ENCODE measurements at places on chromosomes 7 and 10. TPM values are rescaled to one million over a fixed set of nuclear protein-coding genes. Genes with fewer than 3 reads are reported as not detected.

DNA sequence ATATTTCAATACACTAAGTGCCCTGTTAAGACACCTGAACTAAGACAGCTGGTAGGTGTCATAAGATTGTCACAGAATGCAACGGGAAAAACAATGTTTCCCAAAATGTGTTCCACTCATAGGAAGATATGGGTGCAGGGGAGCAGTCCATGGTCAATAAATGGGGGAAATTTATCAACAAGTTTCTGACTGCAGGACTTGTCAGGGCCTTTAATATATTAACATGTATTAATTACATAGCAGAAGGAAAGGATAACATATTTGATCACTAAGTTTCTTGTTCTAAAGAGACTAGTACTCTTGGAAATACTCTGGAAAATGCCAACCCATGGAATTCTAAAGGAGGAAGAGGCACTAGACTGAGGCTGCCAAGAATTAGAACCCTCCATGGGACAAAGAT, 6.7 kb downstream of the RBP3 start:
- DNase-seq: no peak

- DNase-seq: no peak
These were observed 150.9 kb downstream of the POLR1F start for GRCh38 chr7:19557726-19558465.

DNA sequence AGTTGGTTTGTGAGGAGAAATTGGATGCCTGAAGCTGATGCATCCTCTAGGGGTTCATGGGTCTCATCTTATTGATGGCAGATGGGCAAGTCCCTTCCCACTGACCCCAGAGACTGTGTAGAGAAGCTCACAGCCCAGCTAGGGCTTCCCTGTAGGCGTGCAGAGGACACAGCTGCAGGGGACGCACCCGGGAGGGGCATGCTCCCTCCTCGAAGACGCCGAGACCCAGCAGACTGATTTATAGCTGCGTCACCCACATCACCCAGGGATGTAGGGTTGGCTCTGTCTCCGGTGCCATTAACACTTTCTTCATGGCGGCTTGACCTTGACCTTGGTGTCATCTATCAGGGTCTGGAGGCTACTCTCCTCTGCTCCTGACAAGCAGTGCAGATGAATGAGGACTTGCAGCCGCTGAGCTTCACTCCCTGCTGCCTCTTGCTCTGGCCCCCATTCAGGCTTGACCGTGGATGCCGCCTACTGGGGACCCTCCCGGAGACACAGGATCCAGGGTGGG, 549.7 kb downstream of the TCERG1L start:
- no peak for DNase-seq

DNA sequence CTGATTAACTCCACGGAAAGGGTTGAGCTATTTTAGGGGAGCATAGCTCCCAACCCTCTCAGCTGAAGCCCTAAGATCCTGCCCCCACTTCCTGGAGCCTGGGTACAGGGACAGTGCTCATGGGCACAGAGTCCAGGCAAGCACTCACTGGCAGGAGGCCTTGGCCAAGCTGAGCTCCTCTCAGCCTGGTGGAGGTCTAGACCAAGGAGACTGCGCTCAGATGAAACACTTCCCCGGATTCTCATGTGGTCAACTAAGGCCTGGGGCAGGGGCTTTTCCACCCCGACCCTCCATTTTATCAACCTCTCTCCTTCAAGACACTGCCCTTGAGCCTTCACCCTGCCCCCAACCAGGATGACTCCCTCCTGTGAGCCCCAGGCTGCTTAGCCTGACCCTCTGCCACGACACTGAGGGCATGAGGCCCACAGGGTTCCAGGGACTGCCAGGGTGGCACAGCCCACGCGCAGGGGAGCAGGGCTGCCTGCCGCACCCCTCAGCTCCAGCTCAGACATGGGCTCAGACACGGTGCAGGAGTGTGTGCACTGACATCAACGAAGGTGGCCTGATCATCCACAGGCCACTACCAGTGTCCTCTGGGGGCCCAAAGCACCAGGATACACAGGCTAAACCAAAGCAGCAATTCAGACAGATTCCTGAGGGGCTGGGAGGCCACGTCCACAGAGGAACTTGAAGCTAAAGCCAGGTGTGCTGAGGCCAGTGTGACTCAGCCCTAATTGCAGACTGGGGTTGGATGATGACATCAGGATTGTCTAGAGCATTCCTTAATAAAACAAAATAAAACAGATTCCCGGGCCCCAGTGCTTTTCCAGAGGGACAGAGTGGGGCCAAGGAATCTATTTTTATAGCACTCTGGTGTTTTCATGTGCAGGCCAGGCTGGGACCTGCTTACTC, 18.8 kb downstream of the CHAT start:
- DNase-seq: no peak

GRCh38 chr10:77939561-77940001, 13.0 kb upstream of the DLG5 start:
- peak; percentile 58 for DNase-seq

Gene NXPH1
- not detected for total RNA-seq

Gene ST8SIA6
- 0.24 TPM for total RNA-seq

Gene LRRC18
- total RNA-seq: not detected
